Mesenteric fat pad (tissue), 1 donor: ENCODE measurements at places on chromosomes 12 and 14. TPM values are rescaled to one million over a fixed set of nuclear protein-coding genes. Genes with fewer than 3 reads are reported as not detected.

Gene KLRC2
- total RNA-seq, result not detected

Gene PTGER2
- total RNA-seq, result 10.9 TPM

Gene SERPINA3
- 139 TPM for total RNA-seq

Gene LRRK2
- 16.3 TPM for total RNA-seq

Gene CLEC9A
- not detected for total RNA-seq

Gene LALBA
- not detected for total RNA-seq

Gene CACNA1C
- total RNA-seq, result 6.8 TPM

Gene NOP9
- total RNA-seq, result 23.4 TPM

Gene ADAMTS20
- total RNA-seq, result not detected

Gene IAPP
- not detected for total RNA-seq

Gene EPYC
- total RNA-seq, result not detected

Gene SLC41A2
- total RNA-seq, result 36.5 TPM

Gene CARMIL3
- 0.61 TPM for total RNA-seq

Gene TCL1B
- total RNA-seq, result not detected

Gene CAPZA3
- total RNA-seq, result not detected

Gene OR4E2
- total RNA-seq, result not detected

Gene LHX5
- not detected for total RNA-seq

Gene P2RX2
- total RNA-seq, result not detected

Gene ORAI1
- total RNA-seq, result 19.8 TPM

Gene PITPNM2
- 23.1 TPM for total RNA-seq

Gene ACVRL1
- total RNA-seq, result 85.2 TPM

Gene BICDL1
- 0.39 TPM for total RNA-seq

Gene OR6C65
- not detected for total RNA-seq

Gene KRT6C
- total RNA-seq, result not detected

Gene CDK2
- 21.4 TPM for total RNA-seq

Gene TSPAN11
- 1.4 TPM for total RNA-seq

Gene MLXIP
- 68.4 TPM for total RNA-seq

Gene PCED1B
- 6.1 TPM for total RNA-seq

Gene TAC3
- total RNA-seq, result not detected

Gene ARHGEF40
- total RNA-seq, result 81.1 TPM

Gene KRT74
- not detected for total RNA-seq

Gene TMPRSS12
- total RNA-seq, result not detected

Gene PMEL
- total RNA-seq, result 0.64 TPM

Gene COL2A1
- total RNA-seq, result not detected

Gene ZNF891
- 1.8 TPM for total RNA-seq

Gene MANSC1
- 15.4 TPM for total RNA-seq

Gene RND1
- 4.7 TPM for total RNA-seq

Gene BIN2
- total RNA-seq, result 14.4 TPM

Gene FAM181A
- total RNA-seq, result not detected

Gene KLRC3
- not detected for total RNA-seq

Gene LBHD2
- 3.1 TPM for total RNA-seq

Gene KRT73
- not detected for total RNA-seq

Gene NTS
- not detected for total RNA-seq

Gene RNU4-1
- total RNA-seq, result 976 TPM

Gene GPD1
- total RNA-seq, result 1,023 TPM

Gene KICS2
- total RNA-seq, result 6.8 TPM

Gene ZNF10
- 7.4 TPM for total RNA-seq

Gene SLC15A4
- 26.5 TPM for total RNA-seq

Gene SART3
- 43.5 TPM for total RNA-seq

Gene GPR135
- 7.5 TPM for total RNA-seq

Gene PRB2
- total RNA-seq, result not detected

Gene MTERF2
- 14.2 TPM for total RNA-seq

Gene APOF
- not detected for total RNA-seq

Gene KIF5A
- total RNA-seq, result not detected

Gene KERA
- total RNA-seq, result not detected

Gene TBC1D30
- 5.9 TPM for total RNA-seq
